ENCODE measurements at places on chromosomes 3 and 15. TPM values are rescaled to one million over a fixed set of nuclear protein-coding genes. Genes with fewer than 3 reads are reported as not detected.

MASP1 gene
- 0.50 TPM for polyA plus RNA-seq

DNA sequence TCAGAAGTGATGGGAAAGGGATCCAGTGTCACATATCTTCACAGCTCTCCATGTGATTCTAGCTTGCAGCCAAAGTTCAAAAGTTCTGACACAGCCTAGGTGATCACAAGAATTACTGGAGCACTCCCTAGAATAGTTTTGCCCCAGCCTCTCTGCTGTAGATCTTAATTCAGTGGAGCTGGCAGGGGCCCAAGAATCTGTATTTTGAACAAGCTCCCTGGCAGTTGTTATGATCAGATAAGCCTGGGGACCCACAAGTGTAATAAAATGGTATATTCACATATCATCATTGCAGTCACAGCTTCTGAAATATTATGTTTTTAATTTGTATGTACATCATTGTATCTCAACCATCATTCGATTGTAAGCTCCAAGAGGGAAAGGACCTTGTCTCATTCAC, 62.3 kb downstream of the NOX5 start:
- DNase-seq: no peak

DNA sequence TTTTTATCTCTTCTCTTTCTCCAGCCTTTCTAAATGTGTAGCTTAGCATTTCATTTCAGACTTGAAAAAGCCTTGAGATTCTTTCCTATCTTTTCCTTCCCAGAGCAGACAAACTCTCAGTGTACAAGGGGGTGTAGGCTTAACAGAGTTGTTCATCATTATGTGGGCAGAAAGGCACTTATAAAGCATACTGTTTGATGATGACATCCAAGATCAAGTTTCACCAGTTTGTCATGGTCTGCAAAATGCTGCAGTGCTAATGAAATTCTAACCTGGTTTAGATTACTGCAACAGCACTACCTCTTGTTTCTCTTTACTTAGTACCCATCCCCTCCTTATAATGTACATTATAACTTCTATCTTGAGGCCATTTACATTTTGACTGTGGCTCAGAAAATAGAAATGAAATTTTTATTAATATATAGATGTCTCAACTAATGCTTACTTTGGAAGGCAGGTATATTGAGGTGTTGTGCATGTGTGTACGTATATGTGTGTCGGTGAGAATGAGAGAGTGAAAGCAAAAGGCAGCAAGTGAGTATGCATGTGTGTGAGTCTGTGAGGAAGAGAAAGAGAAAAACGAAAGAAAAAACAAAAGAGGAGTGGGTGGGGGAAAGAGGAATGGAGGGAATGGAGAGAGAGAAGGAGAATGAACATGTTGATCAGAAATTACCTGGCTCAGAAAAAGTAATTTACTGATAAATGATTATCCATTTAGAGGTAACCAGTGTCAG, 1043.6 kb downstream of the TUSC7 start:
- DNase-seq: no peak

DNA sequence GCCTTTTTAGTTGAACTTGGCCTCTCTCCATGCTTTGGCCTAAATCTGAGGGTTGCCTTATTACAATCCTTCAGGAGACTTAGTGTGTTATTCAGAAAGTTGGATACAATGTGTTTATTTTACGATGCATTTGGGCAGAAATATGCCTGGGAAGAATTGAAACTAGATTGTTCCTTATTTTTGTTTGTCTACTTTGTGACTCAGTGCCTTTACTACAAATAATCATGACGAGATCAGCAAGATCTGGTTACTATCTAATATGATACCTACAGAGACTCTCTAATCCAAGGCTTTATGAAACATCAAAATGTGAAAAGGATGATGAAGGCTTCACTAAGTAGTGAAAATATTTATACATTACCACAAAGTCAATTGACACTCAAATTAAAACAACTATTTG, 82.2 kb downstream of the RBMS3 start:
- no peak for DNase-seq

- no peak for DNase-seq
Measured at GRCh38 chr3:13164893-13165492, 91.8 kb upstream of the IQSEC1 start.

GRCh38 chr3:54917174-54917573, 10.7 kb downstream of the LRTM1 start:
- DNase-seq: no peak

GRCh38 chr15:63484433-63485186, 19.8 kb upstream of the USP3 start:
- no peak for DNase-seq

Data from endothelial cell of umbilical vein (primary cell).